Neural crest cell (in vitro differentiated cells): ENCODE measurements at places on chromosomes 11 and 22. TPM values are rescaled to one million over a fixed set of nuclear protein-coding genes. Genes with fewer than 3 reads are reported as not detected.
A peak's percentile ranks its signal among the peaks of the same experiment; 100 is the strongest.

DNA sequence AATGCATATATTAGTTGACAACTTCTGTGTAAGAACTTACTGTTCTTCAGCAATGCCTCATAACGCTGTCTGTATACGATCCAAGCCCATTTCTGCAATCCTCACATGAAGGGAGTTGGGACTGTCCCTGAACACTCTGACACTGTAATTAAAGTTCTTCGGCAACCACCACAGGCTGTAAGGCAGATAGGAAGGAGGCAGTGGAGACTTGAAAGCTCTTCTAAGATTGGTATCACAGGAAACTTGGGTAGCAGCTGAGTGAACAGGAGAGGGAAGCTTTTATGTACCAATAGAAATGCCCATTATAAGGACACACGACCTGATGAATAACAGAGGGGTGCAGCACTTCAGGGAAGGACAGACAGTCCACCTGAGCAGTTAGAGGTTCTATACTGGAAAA lies 12.0 kb upstream of the GAB2 start:
- DNase-seq = no peak

GRCh38 chr22:50485221-50486131 lies 1.2 kb upstream of the MIOX start:
- DNase-seq = no peak

DNA sequence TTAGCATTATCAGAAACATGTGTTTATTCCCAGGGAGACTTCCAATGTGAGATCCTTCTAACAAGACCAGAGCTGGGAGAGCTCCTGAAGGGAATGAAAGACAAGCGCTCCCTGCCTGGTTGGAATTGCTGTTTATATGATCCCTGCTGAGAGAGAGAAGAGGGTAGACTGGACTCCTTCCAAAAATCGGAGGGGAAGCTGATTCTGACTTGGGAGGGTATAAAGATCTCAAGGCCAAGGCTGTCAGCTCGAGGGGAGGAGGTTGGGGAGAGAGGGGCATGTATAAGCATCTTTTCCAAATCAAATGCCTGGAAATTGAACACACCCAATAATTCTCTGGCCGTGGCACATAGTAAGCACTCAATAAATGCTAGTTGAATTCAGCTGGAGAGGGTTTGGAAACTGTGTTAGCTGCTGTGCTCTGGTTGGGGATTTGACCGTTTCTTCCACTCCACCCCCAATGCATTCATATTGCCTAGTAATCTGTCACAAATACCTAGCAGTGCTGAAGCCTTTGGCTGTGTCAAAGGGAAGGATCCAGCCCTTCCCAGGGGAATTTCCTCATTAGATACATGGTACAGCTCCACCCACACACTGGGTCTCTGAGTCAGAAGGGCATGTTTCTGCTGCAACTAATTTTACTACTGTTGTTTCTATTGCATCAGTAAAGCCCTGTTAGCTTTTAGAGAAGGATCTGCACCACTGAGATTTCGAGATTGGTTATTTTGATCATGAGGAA lies 61.5 kb downstream of the CACNG2 start:
- no peak for DNase-seq

GRCh38 chr22:41799486-41800347 lies 762 bp upstream of the CCDC134 start:
- peak; percentile 5 for DNase-seq

- DNase-seq = no peak
Observed at GRCh38 chr11:79155237-79155636, 285.6 kb downstream of the TENM4 start.

- no peak for DNase-seq
Observed at GRCh38 chr11:8543278-8543677, 50.8 kb downstream of the STK33 start.

GRCh38 chr11:89447845-89448244 lies 43.3 kb downstream of the NOX4 start:
- DNase-seq = no peak

- DNase-seq = no peak
Observed at GRCh38 chr11:72038491-72038890, 39.8 kb downstream of the IL18BP start.

GRCh38 chr11:44737245-44738085 lies 10.7 kb downstream of the TSPAN18 start:
- DNase-seq = no peak

DNA sequence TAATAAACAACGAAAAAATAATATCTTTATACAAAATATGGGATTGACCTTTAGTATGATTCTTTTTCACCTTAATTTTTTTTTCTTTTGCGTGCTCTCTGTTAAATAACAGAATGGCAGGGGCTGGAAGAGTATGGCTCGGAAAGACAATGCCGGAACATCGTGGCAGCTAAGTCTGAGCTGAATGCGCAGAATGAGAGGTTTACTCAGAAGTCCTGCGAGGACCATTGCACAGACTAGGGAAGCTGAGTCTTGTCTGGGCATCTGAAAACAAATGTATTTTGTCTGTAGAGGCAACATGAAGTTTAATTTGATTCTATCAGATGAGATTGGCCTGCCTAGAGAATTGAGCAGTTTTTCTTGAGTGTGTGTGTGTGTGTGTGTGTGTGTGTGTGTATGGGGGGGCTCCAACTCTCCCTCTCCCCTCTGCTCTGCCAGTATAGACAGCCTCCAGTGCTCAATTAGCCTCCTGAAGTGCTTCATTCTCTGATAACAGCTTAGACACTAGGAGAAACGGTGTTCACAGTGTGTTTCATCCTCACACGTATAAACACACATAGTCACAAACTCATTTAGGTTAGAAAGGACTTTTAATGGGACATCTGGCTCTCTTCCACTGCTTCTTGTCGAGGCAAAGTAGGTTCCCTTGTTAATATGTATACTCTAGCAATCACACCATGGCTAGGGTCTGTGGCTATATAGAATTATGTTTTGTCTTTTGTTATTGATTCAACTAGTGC lies 244.3 kb upstream of the SORL1-AS1 start:
- DNase-seq = no peak

DNA sequence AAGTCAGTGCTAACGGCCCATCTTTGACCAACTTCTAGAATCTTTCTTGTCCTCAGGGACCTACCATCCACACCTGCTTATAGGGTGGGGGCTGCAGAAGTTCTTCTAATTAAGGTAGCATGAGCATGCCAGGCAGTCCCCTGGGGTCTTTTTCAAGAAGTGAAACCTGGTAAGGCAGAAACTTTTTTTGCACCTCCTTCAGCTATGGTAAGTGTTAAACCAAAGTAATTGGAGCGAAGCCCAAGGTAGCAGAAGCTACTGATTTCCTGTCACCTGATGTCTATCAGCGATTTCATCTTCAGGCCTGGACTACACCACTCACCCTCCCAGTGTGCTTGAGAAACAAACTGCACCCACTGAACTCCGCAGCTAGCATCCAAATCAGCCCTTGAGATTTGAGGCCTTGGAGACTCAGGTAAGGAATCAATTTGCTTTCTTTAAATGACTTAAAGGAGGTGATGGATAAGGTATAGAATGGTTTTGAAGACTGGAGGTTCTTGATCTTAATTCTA lies at the start of gene MS4A1:
MS4A1 (plus strand) TSS at position 317 of the 512 bp plus-strand sequence. CDS start 6,528 bp downstream, outside the sequence.
- no peak for DNase-seq

DNA sequence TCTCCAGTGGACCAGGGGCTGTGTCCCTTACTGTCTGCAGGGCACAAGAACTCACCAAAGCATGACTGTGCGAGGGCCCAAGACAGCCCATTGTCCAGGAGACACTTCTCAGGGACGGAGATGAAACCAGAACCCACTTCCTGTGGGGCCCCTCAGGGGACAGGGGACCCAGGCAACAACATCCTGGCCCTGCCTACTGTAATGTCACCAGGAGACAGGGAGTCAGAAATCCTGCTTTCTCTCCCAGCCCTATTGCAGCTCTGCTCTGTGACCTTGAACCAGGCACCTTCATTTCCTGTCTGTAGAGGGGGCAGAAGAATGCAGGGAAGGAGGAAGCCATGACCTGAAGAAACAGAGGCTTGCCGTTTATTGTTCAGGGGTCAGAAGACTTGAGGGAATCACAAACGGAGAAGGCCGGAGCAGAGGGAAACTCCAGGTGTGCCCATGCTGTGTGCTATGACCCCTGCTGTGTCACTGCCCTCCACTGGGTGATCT lies 98.0 kb downstream of the NAT10 start:
- DNase-seq = no peak

Gene DEUP1
- 0.70 and 0.80 TPM in 2 replicates for total RNA-seq

Gene APOL3
- not detected in 2 replicates for total RNA-seq

Gene GGTLC3
- not detected in 2 replicates for total RNA-seq

Gene SIK2
- 21.8 and 24.7 TPM in 2 replicates for total RNA-seq

Gene OR52N1
- total RNA-seq = not detected in 2 replicates

Gene LRRC74B
- total RNA-seq = not detected in 2 replicates

Gene TCN1
- total RNA-seq = not detected in 2 replicates
